ENCODE measurements at places on chromosomes 13 and 19. TPM values are rescaled to one million over a fixed set of nuclear protein-coding genes. Genes with fewer than 3 reads are reported as not detected.

Gene INSR
- 90.7 TPM for total RNA-seq

Gene ATXN8OS
- total RNA-seq: not detected

DNA sequence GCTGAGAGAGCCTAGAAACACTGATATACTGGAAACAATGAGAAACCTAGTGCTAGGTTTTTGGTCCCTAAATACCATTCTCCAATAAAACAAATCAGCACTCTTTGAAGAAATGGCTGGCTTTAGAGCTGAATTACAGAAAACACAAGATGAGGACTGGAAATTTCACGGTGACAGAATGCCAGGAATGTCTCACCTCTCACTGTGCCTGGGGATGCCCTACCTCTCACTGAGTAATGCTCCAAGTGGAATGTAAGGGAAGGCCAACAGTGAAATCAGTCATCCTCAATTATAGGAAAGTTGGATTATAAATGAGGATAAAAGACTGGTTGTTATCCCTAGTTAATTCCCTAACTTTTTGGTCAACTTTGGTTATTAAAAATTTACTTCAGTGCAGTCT is 259.0 kb downstream of the NALCN start:
- no peak for DNase-seq

GRCh38 chr19:3733549-3734309 is 25.5 kb downstream of the TJP3 start:
- DNase-seq: no peak

DNA sequence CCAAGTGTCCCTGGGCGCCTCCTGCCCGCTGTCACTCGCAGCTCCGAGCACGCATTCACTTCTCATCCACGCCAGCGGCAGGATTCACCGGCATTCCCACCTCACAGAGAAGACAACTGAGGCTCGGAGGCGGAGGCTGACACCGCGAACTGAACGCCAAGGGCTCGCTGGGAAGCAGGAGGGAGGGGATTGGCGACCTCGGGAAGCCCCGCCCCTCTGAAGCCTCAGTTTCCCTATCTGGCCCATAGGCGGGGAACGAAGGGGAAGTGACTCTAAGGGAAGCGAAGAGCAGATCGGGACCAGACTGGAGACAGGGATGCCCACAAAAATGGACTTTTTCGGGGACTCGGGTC is 256 bp downstream of the MICOS13 start:
- no peak for DNase-seq

GRCh38 chr19:16309643-16310042 is 15.0 kb upstream of the KLF2 start:
- DNase-seq: no peak

- no peak for DNase-seq
These were observed at the start of gene SPRED3 for GRCh38 chr19:38388349-38389100. Gene SPRED3 (plus strand): TSS chr19:38388697. CDS start chr19:38390303, 1,606 bp downstream.

GRCh38 chr13:48210178-48210577 is 22.8 kb upstream of the ITM2B start:
- no peak for DNase-seq

Gene SULT2B1
- total RNA-seq: 13.1 TPM

DNA sequence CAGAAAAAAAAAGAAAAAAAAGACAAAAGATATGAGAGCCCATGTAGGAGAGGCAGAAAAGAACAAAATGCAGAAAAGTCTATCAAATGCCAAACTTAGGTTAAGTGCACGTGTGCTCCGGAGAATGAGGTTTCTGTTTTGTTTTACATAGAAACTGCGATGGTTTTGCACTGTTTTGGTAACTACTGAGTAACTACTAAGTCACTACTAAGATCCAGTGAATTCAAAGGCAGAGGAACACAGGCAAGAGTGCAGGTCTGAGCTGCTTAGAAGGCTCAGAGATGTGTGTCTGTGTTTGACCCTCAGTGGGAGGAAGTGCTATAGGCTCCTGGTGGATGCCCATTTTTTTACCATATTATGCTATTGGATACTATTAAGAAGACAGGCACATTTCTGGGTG is 299.3 kb downstream of the NDFIP2 start:
- DNase-seq: no peak

DNA sequence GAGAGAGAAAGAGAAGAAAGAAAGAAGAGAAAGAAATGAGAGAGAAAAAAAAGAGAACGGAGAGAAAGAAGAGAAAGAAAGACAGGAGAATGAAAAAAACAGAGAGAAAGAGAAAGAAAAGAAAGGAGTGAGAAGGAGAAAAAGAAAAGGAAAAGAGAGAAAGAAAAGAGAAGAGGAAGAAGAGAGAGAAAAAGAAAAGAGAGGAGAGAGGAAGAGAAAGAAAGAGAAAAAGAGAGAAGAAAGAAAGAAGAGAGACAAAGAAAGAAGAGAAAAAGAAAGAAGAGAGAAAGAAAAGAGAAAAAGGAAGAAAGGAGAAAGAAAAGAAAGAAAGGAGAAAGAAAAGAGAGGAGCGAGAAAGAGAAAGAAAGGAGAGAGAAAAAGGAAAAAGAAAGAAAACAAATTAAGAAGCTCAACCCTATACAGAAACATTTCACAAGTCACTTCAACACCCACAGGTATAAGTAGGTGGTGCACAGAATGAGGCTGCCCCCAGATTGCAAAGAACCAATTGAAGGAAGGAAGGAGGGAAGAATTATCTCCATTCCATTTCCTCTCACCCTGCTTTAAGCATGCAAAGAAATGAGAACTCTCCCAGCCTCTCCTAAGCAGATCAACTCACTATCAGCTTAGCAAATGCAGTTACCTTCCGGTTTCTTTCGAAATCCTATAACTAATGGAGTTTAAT is 98.8 kb upstream of the CACNA1A start:
- no peak for DNase-seq

Gene NKPD1
- 0.52 TPM for total RNA-seq

- no peak for DNase-seq
These were observed 20.2 kb downstream of the KLK5 start for GRCh38 chr19:50932690-50933083.

DNA sequence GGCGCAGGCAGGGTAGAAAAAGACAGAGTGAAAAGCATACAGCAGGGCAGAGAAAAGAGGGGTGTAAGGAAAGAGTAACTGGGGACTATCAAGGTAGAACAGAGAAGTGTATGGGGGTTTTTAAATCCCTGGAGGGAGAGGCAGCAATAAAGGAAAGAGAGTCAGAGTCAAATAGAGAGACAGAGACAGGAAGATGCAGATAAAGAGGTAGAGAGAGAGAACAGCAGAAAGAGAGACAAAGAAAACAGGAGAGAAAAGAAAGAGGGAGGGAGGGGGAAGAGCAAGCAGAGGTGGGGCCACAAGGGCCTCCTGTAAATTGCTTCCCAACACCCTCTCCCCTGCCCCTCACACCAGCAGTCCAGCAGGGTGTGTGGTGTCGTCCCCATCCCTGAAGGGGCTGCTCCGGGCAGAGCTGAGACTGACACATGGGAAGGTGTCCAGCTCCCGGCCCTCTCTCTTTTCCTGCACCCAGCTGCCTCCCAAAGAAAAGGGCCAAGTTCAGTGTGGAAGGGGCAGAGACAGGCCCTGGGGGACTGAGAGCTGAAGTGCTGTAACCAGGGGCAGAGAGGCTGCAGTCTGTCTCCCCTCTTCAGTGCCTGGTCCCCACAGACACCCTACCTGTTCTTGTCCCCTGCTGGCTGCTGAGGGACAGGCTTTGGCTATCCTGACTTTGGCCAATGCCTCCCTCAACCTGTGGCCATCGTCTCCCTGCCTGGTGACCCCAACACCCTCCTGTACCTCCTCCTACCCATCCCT is 17.4 kb upstream of the POU2F2 start:
- DNase-seq: no peak

Gene EPS8L1
- 127 TPM for total RNA-seq

Gene FFAR2
- 0.17 TPM for total RNA-seq

Gene ACOD1
- not detected for total RNA-seq

DNA sequence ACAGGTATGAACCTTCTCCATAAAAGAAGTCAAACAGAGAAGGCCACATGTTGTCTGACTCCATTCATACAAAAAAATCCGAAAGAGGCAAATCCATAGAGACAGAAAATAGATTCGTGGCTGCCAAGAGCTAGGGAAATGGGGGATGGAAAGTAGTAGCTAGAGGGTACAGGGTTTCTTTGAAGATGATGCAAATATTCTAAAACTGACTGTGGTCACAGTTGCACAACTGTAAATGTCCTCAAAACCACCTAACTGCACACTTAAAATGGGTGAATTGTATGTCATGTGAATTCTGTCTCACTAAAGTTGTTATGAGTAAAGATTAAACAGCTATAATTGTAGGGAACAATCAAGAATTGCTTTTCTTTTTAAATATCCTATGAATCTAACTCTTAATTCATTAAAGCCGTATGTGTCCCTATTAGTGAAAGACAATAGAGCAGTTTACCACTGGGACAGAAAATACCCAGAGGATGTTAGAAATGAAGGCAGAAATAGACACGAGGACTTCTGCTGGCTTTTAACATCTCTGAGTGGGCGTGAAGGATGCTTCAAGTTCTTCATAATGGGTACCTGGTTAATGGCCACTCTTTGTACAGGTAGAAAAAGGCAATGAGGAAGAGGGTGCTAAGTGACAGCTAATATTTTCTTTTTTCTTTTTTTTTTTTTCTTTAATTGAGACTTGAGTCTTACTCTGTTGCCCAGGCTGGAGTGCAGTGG is 21.2 kb downstream of the INSR start:
- DNase-seq: no peak

Gene CGB1
- not detected for total RNA-seq

DNA sequence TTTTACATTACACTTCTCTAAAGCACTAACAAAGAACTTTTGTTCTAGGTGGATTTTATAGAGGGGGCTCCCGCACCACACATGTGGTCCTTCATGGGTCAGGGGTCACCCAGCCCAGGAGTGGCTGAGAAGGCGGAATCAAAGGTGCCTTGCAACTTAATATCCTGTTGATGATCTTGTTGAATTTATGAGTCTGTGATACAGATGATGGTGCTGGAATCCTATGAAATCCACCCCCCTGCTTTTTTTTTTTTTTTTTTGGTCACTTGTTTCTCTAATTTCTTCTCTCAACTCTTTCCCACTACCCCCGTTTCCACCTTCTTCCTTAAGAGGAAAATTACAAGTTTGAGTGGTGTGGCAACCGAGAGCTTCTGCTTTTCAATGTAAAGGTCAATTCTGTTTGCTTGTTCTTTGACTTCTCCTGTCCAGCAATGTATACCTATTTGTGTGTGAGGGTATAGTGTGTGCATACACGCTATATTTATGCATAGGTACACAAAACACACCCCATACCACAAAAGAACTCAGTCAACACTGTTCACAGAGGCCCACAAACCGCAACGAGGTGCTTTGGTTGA is 4.2 kb upstream of the ZIC2 start:
- no peak for DNase-seq

All from mucosa of gallbladder (tissue), 1 donor.